COLO829 (cell line): ENCODE measurements at places on chromosomes 2 and 18.

DNA sequence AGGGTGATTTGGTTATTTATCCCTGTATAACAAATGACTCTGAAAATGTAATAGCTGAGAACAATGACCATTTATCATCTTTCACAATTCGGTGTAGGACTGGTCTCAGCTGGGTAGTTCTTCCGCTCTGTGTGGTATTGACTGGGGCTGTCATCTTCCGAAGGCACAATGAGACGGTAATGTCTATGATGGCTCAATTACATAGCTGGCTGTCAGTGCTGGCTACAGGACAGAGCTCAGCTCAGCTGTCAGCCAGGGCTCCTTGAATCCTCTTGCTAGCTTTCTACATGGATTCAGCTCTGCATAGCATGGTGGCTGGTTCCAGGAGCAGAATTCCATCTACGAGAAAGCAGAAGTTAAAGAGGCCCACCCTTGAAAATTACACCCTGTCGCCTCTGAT lies 483.8 kb downstream of the TDRD15 start:
- DNase-seq, result no peak

- no peak for DNase-seq
Observed at GRCh38 chr2:198664321-198664720, 793.4 kb downstream of the SATB2 start.

- DNase-seq, result no peak
Observed at GRCh38 chr2:43810452-43810851, 28.2 kb downstream of the ABCG5 start.

DNA sequence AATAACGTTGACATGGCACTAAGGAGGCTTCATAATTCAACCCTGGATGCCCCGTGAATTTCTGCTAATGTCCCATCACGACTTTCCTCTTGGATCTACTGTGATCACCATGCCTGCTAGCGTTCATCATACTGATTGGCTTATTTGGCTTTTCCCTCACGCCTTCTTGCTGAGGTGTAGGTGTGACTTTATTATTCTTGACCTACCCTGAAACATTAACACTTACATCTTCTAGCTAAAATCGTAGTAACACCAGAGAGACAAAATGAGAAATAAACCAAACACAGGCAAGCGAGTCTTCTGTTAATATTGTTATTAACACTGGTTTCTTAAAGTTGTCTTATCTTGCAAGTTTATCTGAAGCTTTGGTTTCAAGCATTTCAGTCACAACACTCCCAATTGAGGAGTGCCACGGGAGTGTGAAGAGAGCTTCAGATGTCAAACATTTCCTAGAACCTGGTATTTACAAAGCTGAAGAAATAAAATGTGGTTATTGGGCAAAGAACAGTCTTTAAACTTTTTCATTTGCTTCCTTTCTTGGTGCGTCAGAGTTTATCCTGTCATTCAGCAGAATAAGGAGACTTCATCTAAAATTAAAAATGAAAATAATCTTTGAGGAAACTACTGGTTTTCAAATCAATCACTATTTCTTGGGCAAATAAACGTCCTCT lies 15.4 kb upstream of the STAT1 start:
- no peak for DNase-seq

DNA sequence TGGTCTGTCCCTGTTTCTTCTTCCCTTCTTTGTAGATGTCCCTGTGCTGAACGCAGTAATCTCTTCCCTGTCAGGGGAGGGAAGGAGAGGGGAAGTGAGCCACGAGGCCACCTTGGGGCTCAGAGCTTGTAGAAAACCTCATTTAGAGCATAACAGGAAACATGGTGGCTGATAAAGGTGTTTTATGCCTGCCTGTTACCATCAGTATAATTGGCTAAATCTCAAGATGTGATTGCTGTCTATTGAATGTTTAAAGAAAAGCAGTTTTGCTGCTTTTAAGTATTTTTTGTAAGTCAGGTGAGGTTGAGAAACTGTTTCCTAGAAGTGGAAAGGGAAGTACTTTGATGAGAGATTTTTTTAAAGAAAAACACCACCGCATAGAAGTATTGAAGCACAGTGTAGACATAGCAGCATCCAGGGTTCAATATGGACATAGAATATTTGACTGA lies 59.7 kb upstream of the PDK1 start:
- no peak for DNase-seq

- DNase-seq, result no peak
Observed at GRCh38 chr18:63997041-63997440, 27.2 kb downstream of the SERPINB8 start.

DNA sequence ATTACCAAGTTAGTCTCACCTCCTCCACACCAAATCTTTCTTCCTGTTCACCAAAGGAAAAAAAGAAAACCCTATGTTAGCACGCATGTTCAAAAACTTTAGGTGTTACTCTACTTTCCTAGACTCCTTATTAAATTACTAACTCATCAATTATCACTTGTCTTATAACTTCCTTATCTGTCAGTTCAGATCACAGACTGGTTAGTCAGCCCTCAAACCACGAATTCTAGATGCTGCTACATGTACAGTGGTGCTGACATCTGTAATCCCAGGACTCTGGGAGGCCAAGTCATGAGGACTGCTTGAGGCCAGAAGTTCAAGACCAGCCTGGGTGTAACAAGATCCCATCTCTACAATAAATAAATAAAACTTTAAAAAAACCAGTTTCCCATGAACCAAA lies 3.5 kb downstream of the YWHAQ start:
- DNase-seq, result no peak

GRCh38 chr2:8598295-8599165 lies 83.3 kb upstream of the ID2 start:
- no peak for DNase-seq

DNA sequence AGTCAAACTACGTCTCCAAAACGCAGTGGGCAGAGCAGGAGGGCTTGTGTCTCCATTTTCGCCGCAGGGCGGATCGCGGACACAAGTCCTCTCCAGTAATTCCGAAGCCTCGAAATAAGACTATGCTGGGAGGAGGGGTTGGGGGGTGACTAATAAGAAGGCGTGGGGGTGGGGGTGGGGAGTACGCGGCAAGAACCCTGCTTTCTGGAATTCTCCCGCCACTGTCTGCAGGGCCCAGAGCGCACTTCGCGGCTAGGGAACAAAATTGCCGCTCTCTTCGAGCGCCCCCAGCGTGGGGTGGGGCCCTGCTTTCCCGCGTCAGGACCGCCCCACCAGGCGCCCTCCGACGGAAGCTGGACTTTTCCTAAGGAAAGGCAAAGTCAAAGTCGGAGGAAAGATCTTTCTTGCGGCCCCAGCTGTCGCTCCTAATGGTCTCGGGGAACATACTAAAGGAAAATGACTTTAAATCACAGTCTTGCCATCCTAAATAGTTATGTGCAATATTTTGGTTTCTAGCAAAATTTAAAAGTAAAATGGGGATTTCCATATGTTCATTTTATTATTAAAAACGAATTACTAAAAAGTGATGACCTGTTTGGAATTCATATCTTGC lies 11.9 kb downstream of the NR4A2 start:
- no peak for DNase-seq

GRCh38 chr2:70454936-70455544 lies 98.6 kb downstream of the TGFA start:
- DNase-seq, result no peak

GRCh38 chr18:59707306-59707705 lies 10.1 kb upstream of the CCBE1 start:
- DNase-seq, result no peak

DNA sequence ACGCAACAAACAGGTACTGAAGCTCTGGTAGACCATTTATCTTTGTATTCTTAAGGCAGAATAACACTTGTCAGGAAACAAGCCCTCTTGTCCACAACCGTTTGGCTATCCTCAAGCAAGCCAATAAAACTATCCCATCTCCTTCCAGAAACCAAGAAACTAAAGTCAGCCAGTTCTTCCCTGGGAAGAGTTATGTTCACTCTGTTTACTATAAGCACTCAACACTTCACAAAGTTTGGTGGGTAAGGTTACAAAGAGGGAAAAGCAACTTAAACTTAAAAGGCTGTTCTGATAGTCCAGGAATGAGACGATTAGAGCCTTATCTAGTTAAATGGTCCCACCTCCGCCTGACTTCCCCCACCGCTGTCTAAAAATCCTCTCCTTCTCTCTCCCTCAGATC lies 25.6 kb downstream of the LRP2 start:
- DNase-seq, result no peak

DNA sequence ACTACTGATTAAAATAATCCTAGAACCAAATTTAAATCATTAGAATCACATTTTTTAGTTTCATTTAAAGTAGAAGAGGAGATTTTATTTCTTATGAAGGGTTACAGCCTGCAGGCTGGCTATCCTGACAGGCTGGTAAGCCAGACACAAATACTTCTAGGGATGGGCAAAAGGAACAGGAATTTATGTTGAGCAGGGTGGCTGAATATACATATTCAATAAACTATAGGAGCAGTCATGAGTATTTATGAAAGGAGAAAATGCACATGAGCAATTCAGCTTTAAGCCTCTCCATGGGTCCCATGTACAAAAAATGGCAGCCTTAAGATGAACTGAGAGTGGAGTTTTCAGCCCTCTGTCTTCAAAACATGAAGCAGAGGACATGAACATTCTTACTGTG lies 182.4 kb downstream of the CTNNA2 start:
- DNase-seq, result no peak

DNA sequence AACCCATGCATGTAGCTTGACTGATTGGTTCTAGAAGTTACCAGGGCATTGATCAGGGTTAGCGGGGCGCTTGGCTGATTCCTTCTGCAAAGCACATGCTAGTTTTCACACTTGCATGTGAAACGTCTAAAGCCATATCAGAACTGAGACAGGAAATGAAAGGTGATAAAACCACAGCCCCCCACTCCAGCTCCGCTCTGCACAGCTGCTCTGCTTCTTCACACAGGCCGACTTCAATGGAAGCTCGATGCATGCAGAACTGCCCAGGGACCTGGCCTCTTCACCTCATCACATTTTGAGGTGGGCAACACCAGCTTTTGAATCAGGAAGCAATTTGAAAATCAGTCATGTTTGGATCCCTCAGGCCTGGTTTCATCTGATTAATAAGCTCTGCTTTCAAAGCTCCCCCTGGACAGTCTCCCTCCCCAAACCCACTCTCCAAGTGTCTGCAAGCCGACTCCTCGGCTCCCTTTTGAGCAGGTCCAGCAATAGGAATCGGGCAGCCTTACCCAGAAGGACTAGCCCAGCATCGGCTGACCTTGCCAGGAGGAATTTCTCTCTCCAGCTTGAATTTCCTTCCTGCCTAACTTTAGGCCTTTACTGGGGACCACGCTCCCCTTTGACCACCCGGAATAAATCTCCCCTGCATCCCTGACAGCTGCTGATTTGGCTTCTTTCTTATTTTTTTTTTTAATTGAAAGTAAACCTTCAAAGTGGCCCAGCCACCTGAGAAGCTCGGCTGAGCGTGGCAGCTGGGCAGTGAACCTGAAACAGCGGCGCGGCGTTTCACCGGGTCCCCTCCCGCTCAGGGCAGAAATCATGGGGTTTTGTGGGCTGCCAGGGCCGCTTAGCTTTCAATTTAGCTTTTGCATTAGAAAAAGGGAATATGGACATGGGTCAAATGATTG lies 31.7 kb downstream of the HRH4 start:
- DNase-seq, result no peak

GRCh38 chr2:241854342-241855244 lies 4.1 kb downstream of the PDCD1 start:
- DNase-seq, result no peak

DNA sequence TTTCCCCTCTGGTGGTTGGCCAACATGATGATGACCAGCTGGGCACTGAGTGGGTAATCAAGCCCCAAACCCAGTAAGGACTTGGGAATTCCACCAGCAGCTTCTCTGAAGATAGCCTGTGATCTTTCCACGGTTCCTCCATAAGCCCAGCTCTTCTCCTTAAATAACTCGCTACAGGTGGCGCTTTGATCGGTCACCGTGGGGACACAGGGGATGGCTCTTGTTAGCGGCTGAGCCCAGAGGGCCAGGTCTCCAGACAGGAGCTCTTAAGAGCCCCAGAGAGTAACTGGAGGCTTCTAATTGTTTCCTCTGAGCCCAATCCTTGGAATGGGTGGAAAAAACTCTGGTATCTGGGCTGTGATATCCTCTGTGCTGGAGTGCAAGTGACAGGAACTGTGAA lies 13.6 kb upstream of the INHBB start:
- no peak for DNase-seq

DNA sequence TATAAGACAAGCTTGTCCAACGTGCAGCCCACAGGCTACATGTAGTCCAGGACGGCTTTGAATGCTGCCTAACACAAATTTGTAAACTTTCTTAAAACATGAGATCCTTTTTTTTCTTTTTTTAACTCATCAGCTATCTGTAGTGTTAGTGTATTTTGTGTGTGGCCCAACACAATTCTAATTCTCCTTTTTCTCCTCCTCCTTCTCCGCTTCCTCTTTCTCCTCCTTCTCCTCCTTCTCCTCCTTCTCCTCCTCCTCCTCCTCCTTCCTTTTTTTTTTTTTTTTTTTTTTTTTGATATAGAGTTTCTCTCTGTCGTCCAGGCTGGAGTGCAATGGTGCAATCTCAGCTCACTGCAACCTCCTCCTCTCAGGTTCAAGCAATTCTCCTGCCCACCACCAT lies 39.3 kb upstream of the GTF2A1L start:
- DNase-seq, result no peak

DNA sequence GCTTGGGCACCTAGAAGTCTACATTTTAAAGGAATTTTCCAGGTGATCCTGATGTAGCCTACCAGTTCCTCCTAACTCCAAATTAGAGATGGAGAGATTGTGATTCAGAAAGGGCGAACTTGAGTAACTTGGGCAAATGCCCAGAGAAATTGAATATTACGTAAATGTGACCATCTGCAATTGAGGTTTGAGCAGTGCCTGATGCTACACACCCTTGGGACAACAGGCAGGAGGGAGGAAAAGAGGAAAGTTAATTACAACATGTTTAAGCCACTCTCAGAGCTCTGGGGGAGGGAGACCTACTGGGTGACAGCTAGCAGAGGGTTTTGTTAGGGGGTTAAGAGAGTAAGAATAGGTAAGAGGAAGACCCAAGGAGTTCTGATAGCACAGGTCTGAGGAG lies 208.9 kb downstream of the LPIN1 start:
- DNase-seq, result no peak

GRCh38 chr18:45222180-45222579 lies 393.1 kb upstream of the SLC14A2 start:
- DNase-seq, result no peak

DNA sequence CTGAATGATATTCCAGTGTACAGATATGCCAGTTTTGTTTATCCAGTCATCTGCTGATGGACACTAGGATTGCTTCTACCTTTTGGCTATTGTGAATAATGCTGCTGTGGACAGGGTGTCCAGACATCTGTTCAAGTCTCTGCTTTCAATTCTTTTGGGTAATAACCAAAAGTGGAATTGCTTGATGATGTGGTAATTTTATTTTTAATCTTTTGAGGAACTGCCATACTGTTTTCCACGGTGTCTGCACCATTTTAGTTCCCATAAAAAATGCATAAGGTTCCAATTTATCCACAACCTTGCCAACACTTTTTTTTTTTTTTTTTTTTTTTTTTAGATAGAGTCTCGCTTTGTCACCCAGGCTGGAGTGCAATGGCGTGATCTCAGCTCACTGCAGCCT lies 141.9 kb upstream of the REV1 start:
- DNase-seq, result no peak

DNA sequence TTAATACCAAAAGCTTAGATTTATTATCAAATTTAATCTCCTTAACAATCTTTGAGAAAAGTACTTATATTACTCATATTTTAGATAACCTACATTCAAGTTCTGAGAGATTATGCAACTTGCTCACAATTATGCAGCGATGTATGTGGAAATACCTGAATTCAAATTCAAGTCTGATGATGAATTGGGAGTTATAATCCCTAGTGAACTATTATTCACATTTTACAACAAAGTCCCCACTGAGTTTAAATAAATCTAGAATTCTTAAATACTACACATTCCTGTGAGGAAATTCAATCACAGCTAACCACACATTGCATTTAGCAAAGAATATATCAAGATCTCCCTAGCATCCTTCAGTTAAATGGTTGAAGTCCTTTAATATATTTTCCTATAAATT lies 278.4 kb downstream of the NOL4 start:
- no peak for DNase-seq
